ENCODE measurements at places on chromosomes 3 and 15. TPM values are rescaled to one million over a fixed set of nuclear protein-coding genes. Genes with fewer than 3 reads are reported as not detected.

Gene IGF1R
- 29.2 TPM for total RNA-seq

Gene ZNF620
- total RNA-seq, result 2.7 TPM

Gene PARP15
- total RNA-seq, result 2.9 TPM

Gene LTK
- total RNA-seq, result 0.77 TPM

Gene FAM81A
- total RNA-seq, result 0.35 TPM

Gene CSK
- total RNA-seq, result 46.9 TPM

Gene MESP1
- 16.0 TPM for total RNA-seq

Gene GOLGA6D
- total RNA-seq, result not detected

Gene LINGO1
- total RNA-seq, result 1.6 TPM

Gene POPDC2
- 1.5 TPM for total RNA-seq

Gene PP2D1
- not detected for total RNA-seq

Gene MYRIP
- total RNA-seq, result 1.8 TPM
